T47D (cell line): ENCODE measurements at places on chromosomes 5 and 9.

DNA sequence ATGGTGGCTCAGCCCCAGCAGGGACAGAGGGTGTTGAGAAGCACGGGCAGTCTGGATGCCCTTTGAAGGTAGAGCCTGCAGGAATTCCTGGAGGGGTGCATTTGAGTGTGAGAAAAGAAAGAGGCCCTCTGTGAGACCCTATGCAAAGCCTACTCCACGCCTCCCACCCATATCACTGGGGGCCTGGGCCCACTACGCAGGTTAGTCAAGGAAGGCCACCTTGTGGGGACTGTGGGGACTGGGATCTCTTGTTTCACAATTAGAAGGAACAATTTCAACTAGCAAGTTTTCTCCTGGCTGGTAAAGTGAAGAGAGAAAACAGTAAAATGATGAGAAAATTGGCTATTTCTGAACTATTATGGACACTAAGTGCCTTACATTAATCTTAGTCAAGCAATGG lies 486.2 kb upstream of the DAP start:
- DNase-seq, result no peak

DNA sequence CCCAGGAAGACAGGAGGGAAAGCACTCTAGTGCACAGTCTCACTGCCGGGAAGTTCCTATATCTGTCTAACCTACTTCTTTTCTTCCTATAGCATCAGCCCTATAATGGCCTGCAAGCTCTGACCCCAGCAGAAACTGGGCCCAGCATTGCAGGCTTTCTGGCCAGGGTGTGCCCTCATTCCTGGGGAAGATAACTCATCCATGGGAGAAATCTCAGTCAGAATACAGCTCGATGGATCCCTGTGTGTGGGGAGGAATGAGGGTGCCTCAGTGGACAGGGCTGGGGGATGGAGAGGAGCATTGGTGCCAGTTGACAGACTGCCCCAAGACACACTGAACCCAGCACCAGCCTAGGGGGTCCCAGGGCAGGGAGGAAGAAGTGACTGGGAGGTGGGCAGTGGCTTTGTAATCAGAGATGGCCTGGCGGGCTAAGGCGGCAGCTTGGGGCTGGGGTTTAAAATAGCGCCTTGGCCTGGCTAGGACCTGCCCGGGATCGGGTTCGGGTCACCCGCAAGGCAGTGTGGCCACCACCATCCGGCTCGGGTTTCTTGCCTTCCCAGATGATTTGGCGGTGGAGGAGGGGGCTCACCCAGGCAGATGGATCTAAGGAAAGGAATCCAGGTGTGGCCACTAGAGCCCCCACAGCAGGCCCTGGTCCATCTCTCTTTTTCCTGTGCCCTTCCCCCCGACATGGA lies 7.6 kb upstream of the CXXC5 start:
- no peak for DNase-seq

DNA sequence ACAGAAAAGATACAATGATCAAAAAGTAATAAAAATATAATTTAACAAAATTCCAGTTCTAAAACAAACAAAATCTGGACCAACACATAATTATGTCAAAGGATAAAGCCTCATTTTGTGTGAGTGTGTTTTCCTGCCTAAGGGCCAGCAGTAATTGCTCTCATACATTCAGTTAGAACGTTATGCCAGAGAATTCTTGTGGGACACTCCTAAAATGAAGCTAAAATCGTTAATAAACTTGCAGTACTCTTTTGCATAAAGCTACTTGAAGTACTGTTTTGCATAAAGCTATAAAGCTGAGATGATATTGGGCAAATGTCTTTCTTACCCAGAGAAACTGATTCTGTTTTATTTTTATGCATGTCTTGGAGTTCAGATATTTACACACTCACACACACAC lies 1072.3 kb downstream of the MAT2B start:
- no peak for DNase-seq

DNA sequence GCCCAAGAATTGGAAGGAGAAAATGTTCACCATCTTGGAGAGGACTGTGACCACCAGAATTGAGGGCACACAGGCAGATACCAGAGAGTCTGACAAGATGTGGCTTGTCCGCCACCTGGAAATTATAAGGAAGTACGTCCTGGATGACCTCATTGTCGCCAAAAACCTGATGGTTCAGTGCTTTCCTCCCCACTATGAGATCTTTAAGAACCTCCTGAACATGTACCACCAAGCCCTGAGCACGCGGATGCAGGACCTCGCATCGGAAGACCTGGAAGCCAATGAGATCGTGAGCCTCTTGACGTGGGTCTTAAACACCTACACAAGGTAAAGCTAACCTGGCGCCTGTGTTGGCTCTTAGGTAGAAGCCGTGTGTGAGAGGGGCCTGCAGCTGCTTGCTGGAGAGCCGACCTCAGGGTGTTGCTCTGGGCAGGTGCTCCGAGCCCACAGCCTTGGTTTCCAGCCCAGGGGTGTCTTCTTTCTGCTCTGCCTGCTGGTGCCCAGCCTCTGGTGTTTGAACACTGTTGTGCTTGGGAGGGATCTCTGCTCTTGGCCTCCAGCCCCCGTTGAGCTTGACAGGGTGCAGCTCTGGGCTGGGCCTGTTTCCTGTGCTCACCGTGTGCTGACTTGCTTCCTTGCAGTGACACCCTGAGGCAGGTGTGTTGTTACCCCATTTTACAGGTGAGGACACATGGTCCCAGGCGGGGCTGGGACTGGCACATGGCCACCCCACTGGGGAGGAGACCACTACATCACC lies 10.9 kb downstream of the EXOC3 start:
- no peak for DNase-seq

- no peak for DNase-seq
Measured at GRCh38 chr5:160903551-160903950, 51.5 kb upstream of the ATP10B start.

DNA sequence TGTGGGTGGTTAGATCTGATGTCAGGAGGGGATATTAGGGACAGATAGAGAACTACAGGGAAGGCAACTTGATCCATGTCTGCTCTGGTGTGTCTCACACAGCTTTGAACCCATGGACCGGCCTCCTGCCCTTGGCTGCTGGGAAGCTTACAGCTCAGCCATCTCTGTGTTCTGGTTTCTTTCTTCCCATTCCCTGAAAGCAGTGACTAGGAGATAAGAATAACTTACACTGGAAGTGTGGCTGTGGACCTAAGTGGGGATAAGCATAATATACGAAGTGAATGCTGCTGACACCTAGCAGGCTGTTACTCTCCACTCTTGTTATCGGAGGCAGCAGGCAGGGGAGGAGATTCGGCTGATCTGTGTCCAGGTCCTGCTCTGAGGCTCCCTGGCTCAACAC lies 282.3 kb upstream of the TUT7 start:
- DNase-seq, result no peak

DNA sequence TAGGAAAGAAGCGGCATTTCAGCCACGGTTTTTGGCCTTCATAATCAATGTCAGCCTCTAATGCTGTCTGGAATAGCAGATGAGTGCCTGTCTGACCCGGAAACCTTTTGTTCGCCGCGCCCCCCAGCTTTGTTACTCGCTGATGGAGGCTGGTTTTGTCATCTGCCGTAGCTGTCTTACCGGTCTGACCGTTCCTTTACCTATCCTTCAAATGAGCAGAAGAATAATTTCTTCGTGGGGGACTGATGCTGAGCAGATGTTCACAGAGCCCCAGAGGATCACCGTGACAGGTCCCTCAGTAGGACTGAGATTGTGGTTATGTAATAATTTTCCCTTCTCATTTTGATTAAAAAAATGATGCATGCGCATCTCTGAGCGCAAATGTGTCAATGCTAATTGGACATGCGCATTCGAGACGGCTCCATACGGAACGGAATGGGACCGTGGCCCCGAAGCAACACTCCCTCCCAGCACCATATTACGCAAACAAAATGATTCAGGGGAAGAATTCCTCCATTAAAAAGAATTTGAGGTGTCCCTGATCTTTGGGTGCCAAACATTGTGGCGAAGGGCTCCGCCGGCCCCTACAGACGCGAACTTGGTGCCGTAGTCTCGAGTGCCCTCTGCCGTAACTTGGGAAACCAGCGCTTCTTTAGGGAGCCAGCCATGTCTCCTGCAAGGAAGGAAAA lies 27.6 kb downstream of the TLX3 start:
- DNase-seq, result no peak

GRCh38 chr5:4868140-4868735 lies 271.9 kb upstream of the ADAMTS16 start:
- peak; percentile 69 for DNase-seq

GRCh38 chr9:69580582-69581214 lies 91.5 kb downstream of the APBA1 start:
- no peak for DNase-seq

- DNase-seq, result no peak
Measured at GRCh38 chr9:134707031-134707680, 65.6 kb downstream of the COL5A1 start.

- DNase-seq, result no peak
Measured at GRCh38 chr9:18421391-18421790, 52.6 kb upstream of the ADAMTSL1 start.

DNA sequence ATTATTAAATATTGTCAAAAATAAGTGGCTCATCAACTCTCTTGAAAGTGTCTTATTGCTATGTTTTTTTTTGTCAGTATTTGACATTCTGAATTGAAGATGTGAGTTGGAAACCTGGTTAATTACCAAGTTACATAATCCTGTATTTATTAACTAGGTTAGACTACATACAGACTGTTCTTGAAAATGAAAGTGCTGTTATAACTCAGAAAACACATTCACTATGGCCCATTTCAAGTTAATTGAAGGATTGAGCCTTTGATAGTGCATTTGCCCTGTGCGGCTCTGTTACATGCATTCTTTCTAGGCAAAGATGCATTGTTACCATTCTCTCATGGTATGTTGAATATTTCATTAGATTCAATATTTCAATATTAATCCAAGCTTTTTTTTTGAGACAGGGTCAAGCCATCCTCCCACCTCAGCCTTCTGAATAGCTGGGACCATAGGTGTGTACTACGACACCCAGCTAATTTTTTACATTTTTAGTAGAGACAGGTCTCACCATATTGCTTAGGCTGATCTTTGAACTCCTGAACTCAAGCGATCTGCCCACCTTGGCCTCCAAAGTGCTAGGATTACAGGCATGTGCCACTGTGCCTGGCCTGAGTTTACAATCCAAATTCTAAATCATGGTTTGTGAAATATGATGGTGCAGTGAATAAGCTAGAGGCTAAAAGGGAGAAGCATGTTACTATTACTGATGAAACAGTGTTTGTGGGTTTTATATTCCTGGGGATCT lies 10.0 kb downstream of the CTNNA1 start:
- DNase-seq, result no peak
